ENCODE measurements at places on chromosomes 7 and 10.
A peak's percentile ranks its signal among the peaks of the same experiment; 100 is the strongest.

GRCh38 chr10:104807581-104808310 lies 166.7 kb downstream of the SORCS3 start:
- DNase-seq: no peak

DNA sequence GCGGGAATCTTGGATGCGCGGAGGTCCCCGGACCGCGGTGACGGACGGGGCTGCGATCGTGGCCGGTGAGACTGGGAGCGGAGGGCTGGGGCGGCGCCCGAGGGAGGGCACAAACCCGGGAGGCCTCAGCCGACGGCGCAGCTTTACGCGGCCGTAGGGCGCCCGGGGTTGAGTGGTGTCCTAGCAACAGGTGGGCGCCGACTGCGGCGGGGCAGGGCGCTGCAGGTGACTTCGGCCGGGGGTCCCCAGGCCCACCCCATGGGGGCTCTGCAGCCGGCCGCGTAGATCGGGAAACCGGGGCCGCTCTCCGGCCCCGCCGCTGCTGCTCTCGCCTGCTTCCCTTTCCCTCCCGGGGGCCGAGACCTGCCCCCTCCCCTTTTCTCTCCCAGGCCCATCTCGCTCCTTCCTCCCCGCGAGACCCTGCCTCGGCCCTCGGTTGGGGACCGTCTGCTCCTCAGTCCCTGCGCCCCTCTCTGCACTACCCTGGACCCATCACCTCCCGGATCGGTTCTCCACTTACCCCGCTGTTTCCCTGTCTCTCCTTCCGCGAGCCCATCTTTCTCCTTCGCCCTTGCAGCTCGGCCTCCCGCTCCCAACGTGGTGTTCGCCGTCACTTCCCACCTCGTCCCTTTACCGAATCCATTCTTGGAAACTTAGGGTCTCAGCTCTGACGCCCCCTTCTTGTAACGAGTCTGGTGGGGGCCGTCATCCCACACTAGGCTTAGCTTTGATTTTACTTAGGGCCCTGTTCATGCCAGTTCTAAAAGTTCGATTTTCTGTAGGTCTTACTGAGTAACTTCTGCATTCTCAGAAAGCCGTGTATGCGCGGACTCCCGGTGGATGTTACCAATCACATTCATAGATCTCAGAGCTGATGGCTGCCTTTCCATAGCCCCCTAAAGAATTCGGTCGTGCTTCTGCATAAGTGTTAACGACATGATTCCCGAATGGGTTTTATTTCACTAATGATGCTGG lies 18.5 kb upstream of the ACBD5 start:
- no peak for DNase-seq

DNA sequence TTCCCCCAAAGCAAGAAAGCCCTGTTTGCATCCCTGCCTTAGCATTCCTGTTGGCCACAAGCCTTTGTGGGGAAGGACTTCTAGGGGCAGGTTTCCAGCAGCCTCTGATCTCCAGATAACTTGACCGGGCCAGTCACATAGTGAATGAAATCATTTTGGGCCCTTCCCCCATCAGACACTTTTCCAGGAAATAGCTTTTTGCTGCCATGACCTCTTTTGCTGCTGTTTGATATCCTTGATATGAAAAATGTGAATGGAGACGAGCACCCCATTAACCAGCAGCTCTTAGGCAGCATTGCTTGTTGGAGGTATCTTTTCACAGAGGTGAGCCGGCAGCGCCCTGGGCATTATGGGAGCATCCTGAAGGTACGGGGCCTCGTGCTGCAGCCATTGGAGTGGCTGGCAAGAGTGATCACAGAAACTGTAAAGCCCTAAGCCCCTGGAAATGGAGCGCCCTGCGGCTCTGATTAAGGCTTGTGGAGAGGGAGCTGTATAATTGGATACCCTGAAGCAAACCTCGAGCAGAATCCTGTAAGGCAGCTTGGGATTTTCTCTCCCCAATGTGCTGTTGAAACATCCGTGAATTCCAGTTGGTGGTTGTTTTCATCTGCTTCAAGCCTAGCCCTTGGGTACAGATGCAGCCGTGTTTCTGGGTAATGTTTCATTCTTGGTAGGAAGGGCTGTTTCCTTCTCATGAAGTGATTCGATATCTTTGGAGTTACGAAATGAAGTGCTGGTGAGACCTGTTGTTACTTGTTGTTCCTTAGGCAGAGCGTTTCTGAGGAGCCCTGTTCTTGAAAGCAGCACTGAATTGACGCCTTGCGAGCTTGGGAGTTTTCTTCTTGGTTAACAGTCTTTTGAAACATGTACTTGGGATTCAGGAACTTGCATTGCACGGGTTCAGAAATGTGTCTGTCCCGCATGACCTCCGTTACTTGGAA lies 179.0 kb downstream of the PTEN start:
- DNase-seq: no peak

GRCh38 chr10:80405626-80406025 lies 2.7 kb upstream of the PRXL2A start:
- no peak for DNase-seq

- peak; percentile 18 for DNase-seq
Observed at GRCh38 chr10:60572511-60573194, 183.0 kb upstream of the ANK3 start.

- DNase-seq: no peak
Observed at GRCh38 chr10:71421075-71421434, 24.3 kb downstream of the CDH23 start.

- DNase-seq: no peak
Observed at GRCh38 chr7:29435167-29435566, 128.5 kb upstream of the PRR15 start.

- no peak for DNase-seq
Observed at GRCh38 chr7:101869026-101869900, 51.8 kb downstream of the CUX1 start.

DNA sequence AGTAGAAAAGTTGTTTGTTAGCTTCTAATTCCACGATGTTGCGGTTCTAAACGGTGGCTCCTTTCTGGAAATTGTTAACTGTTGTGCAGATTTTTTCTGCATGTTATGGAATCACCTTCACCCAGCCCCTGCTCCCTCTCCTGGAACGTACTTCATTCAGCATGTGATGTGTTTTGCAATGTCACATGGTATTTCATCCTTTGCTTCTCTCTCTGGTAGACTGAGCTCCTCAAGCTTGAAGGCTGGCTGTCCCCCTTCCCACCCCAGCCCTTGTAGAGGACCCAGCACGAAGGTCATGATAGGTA lies 4.4 kb downstream of the PPP2R2D start:
- no peak for DNase-seq

DNA sequence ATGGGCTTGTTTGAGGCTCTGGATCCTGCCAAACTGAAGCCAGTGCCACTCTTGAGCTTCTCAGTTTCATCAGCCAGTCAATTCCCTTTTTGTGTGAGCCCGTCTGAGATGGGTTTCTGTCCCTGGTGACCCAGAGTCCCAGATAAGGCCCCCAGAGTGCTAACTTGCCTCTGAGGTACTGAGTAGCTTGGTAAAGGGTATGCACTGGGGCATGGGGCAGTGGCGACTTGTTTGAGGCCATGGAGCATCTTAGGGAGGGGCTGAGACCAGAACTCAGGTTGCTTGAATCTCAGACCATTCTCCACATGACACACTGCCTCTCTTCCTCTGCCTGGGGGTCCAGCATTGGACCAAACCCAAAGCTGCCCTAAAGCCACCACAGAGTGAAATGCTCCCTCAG lies 35.2 kb upstream of the NANOS1 start:
- no peak for DNase-seq

GRCh38 chr7:123665157-123665556 lies 9.5 kb downstream of the LMOD2 start:
- DNase-seq: no peak

GRCh38 chr10:11949152-11949551 lies 93.5 kb downstream of the UPF2 start:
- DNase-seq: no peak

GRCh38 chr10:26212511-26212910 lies 4.1 kb upstream of the GAD2 start:
- no peak for DNase-seq

- no peak for DNase-seq
Observed at GRCh38 chr7:130881799-130882141, 147.8 kb upstream of the KLF14 start.

GRCh38 chr7:36202398-36202797 lies 49.3 kb downstream of the EEPD1 start:
- DNase-seq: no peak

DNA sequence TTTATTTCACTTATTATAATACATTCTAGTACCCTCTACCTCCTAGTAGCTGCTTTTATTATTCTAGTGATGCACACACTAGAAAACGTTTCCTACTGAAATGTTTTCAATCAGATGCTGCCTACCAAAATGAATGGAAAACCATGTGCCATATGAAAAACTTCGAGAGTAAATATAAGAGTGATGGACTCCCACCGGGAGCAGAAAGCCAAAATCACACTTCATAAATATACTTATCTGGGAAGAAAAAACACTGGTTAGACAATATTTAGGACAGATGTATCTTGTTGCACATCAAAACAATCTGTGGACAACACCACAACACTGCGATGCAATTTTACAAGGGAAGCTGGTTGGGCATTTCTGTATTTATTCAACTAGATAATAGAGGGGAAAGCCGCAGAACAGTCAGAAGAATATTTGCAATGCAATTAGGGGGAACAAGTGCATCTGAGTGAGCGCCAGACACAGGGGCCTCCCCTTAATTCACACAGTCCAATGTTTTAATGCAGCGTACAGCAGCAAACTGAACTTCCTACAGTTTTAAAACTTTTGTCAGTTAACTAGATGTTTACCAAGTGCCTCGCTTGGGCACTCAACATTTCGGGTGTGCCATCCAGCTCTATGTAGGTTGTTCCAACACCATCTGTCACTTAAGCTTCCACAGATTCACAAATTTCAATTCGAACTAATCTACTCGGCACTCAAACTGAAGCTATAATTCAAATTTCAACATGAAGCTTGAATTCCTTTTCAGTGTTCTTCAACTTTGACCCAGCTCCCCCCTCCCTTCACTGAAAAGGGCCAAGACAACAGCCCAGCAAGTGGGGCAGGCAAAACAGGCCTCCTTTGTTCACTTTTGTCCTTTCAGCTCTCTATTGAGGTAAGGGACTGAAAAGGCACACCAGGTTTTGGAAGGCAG lies 7.4 kb downstream of the NRCAM start:
- DNase-seq: peak; percentile 74

DNA sequence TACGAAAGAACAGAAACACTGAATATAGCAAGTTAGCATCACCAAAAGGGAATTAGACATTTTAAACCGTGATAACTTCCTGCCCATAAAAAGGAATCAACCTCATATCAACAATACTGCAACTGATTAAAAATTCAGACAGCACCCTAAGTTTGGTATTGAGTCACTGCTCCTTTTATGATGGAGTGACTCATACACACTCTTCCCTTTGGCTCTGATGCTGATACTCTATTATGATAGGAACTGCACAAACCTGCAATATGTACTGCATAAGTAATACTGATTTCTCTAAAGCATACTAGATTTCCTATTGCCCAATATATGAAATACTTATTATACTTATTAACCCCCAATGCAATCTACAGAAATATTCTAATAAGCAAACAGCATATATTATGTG lies 118.7 kb downstream of the PARD3 start:
- no peak for DNase-seq

DNA sequence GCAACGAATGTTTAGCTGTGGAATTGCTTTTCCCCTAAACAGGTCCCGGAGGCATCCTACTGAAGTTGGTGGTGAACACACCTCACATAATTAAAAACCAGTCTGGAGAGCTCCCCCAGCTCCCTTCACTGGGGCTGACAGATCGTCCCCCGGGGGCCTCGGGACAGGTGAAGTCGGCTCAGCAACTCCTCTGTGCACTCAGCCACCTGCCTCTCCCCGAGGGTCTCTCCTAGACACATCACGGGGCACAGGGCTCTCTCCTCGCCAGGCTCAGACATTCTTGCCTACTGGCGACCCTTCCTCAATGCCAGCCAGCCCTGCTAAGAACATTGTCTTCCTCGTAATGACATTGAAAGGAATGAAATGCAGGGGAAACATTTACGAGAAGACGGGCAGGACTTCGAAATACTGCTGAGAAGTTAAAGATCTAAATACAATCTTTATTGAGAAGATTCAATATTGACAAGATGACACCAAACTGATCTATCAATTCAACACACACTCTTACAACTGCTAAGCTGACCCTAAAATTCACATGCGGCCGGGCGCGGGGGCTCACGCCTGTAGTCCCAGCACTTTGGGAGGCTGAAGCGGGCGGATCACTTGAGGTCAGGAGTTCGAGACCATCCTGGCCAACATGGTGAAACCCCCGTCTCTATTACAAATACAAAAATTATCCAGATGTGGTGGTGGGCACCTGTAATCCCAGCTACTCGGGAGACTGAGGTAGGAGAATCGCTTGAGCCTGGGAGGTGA lies 88.1 kb upstream of the DNAAF5 start:
- no peak for DNase-seq

- no peak for DNase-seq
Observed at GRCh38 chr7:144474363-144474762, 70.9 kb upstream of the NOBOX start.

GRCh38 chr10:70920519-70920918 lies 32.2 kb upstream of the PCBD1 start:
- DNase-seq: no peak

GRCh38 chr7:121433775-121434174 lies 37.7 kb upstream of the FAM3C start:
- DNase-seq: no peak

- peak; percentile 35 for DNase-seq
Observed at GRCh38 chr7:38222481-38223096, 44.5 kb downstream of the STARD3NL start.

GRCh38 chr10:30988831-30989435 lies 42.7 kb downstream of the ZNF438 start:
- no peak for DNase-seq

GRCh38 chr10:75528392-75528791 lies 97.0 kb downstream of the LRMDA start:
- DNase-seq: no peak

DNA sequence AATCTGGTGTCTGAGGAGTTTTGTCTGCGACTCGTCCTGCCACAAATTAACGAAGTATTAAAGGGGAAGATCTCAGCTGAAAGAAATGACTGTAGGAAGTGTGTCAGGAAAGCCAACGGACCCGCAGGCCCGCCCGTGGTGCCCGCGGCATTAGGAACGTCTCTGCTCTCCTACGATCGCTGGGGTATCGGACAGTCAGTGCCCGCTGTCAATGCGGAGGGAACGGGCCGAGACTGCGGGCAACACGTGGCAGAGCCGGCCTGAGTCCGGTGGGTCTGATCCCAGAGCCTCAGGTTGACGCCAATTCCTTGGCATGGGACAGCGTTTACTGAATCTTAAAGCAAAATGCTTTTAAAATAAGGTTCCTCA lies 128.7 kb downstream of the KBTBD2 start:
- DNase-seq: no peak

DNA sequence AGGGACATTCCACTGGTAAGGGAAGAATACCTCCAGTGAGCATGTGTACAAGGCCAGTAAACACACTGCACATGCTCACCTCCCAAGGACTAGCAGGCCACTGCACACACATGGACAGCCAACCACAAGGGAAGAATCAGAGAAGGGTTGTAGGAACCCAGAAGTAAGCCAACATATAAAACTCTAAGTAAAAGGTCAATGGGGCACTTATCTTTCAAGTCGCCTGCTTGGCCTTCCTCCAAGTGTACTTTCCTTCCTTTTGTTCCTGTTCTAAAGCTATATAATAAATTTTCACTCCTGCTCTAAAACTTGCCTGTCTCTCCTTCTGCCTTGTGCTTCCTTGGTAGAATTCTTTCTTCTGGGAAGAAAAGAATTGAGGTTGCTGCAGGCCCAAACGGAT lies 33.0 kb downstream of the ORC5 start:
- DNase-seq: no peak
